Stimulated activated CD4-positive, alpha-beta T cell treated with anti-CD3 and anti-CD28 coated beads, Interleukin-15, amount 100 ng/mL, for 1 hour (primary cell): ENCODE measurements at places on chromosomes 1 and 21.
A peak's percentile ranks its signal among the peaks of the same experiment; 100 is the strongest.

DNA sequence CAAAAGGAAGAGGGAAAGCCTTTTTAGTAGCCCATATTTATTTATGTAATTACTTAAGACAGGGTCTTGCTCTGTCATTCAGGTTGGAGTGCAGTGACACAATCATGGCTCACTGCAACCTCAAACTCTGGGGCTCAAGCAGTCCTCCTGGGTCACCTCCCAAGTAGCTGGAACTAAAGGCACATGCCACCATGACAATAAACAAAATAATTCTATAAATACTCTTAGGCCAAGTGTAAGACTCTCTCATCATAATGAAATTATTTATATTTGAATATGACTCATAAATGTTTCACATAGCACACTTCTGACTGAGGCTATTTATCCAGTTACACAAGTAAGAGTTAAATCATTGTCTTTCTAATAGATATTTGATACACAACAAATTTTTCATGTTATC is 314.7 kb downstream of the AMY1C start:
- no peak for DNase-seq

GRCh38 chr1:36528361-36529349 is 45.9 kb upstream of the CSF3R start:
- no peak for DNase-seq

- DNase-seq: no peak
Observed at GRCh38 chr1:31943546-31944184, 5.5 kb upstream of the PTP4A2 start.

DNA sequence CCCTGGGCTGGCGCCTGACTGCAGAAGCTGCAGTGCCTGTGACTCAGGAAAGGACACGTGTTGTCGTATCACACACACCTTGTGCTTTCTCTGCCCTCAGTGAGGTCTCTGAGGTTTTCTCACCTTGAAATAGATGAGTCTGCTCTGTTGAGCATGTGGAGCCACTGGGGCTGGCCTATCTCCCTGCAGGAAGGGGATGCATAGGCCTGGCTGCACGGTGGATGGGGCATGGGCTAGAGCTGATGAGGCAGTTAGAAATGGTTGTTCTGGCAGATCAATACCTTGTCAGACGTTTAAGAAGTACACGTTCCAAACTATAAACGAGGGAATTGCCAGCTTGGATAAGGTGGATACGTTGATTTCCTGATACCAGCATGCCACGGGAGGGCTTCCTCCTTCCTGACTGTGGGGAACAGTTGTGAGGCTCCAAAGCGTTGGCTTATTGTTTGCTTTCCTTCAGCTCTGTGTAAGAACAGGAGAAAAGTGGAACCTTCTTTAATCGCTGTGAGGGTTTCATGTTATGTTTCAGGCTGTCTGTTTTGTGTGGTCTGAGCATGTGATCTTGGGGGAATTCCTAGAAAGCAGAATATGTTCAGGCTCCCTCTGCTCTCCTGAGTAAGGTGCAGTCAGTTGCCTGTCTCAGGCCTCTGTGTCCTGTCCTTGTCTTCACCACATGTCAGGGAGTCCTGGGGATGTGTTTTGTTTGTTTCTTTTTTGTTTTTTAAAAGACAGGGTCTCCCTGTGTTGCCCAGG is 44.8 kb downstream of the PCNT start:
- no peak for DNase-seq

DNA sequence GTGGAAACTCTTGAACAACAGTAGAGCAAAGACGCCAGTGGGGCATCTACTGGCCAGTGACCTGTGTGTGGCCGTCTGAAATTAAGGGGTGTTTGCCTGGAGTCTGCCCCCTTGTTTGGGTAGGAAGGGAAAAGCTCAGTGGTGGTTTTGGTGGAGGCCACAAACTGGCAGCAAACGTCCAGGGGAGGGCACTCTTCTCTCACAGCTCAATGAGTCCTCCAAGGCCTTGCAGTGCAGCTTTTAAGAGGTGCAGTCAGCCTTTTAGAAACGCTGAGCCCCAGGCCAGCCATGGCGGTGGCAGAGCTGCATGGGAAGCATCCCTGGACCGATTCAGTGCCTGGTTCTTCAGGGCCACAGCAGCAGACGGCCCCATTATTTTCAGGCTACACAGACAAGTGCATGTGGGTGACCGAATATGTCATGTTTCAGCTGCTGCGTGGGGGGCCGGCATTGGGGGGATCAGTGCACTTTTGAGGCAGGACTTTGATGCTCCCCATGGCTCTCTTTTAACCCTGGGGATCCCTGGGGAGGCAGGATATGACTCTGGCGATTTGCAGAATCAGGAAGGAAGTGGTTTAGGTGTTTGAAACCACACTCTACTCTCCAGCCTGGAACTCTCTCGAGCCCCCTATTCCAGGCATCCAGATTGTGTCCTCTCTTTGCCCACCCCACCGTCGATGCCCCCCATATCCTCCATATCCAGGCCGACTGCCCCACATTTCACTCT is 414.0 kb downstream of the PRDM2 start:
- no peak for DNase-seq

DNA sequence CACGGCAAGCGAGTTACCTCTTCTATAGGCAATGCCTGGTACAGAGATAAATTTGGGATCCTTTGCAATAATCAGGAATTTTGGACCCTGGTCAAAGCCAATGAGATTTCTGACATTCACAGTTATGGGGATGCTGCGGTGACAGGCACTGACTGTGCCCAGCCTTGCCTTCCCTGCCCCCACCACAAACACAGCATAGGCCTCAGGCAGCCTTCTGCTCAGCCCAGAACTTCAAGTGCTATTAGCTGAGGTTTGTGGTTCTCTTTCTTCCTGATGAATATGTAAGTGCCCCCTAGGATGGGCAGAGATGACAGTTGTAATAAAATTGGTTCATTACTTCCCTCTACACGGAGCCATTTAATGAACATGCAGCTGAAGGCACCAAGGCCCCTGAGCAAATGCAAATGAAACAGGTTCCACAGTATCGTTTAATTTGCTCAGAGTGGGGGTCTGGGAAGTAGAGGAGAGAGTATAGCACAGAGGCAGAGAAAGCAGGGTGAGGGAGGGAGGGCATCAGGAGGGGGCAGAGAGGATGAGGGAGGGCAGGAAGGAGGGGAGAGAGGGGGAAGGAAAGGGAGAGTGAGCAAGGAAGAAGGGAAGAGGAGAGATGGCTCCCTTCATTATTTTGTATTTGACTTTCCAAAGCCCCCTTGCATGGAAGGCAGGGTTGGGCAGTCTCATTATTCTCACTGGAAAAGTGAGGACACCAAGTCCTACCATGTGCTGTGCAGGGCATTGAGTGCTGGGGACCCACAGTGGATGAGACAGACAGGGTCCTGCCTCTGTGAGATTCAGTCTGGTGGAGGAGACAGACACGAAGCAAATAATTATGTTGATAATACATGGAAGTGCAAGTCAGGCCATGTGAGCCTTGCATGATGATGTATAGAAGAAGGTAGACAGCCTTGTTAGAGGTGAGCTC is 513.0 kb downstream of the PTPRU start:
- no peak for DNase-seq

DNA sequence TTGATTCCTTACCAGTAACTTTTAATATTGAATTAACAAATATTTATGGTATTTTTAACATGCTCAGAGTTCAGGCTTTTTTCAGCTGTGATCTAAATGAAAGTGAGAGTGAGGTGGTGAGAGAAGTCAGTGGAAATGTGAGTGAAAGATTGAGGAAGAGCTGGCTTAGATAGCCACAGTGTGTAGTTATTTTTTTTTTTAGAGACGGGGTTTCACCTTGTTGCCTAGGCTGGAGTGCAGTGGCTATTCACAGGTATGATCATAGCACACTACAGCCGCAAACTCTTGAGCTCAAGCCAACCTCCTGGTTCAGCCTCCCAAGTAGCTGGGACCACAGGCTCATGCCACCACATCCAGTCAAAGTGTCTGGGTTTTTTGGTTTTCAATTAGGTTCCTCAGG is 10.9 kb downstream of the RNF11 start:
- no peak for DNase-seq

GRCh38 chr21:41186755-41187536 is 19.0 kb downstream of the BACE2 start:
- DNase-seq: no peak

DNA sequence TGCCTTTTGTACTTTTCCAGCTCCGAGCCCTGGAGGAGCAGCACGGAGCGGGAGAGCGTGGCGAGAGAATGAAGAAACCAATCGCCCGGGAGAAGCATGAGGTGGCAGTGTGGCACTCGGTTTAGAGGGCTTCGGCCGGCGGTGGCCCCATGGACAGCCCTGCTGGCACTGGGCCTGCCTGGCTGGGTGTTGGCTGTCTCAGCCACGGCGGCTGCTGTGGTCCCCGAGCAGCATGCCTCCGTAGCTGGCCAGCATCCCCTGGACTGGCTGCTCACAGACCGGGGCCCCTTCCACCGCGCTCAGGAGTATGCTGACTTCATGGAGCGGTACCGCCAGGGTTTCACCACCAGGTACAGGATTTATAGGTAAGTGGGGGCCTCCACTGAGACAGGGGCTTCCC is 59.0 kb downstream of the BRINP2 start:
- no peak for DNase-seq

- DNase-seq: no peak
Observed at GRCh38 chr1:59357645-59358320, 60.9 kb downstream of the FGGY start.

- no peak for DNase-seq
Observed at GRCh38 chr1:22263359-22263758, 120.5 kb upstream of the WNT4 start.

- DNase-seq: no peak
Observed at GRCh38 chr1:29197590-29197924, 15.9 kb upstream of the SRSF4 start.

- no peak for DNase-seq
Observed at GRCh38 chr21:36904093-36904666, 62.3 kb downstream of the HLCS start.

- no peak for DNase-seq
Observed at GRCh38 chr21:20013851-20014250, 984.4 kb upstream of the NCAM2 start.

- DNase-seq: no peak
Observed at GRCh38 chr1:188240772-188241406, 1412.1 kb downstream of the PLA2G4A start.

DNA sequence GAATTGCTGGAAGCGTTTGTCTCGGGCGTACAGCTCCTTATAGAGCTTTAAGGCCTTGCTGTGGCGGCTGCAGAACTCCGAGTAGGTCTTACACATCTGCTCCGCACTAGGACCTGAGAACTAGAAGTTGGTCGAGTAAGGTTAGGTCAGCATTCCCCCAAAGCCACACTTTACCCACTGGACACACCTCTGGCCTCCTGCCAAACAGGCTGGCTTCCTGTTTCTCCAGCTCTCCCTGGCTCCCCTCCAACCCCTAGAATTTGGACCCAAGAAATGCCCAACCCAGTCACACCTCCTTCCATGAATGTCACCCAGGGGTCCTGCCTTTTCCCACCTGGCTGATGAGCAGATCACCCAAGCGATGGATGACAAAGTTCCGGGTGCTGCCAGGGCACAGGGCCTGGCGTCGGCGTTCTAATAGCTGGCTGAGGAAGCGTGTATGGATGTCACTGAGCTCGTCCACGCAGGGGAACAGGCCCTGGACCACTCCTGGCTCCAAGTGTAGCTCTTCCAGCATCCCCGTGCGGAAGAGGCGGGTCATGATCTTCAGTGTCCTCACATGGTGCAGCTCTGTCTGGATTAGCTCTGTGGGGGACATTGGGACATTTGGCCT is 15.6 kb downstream of the ARHGEF2 start:
- no peak for DNase-seq

- DNase-seq: no peak
Observed at GRCh38 chr1:206846487-206846886, 18.9 kb upstream of the IL20 start.

DNA sequence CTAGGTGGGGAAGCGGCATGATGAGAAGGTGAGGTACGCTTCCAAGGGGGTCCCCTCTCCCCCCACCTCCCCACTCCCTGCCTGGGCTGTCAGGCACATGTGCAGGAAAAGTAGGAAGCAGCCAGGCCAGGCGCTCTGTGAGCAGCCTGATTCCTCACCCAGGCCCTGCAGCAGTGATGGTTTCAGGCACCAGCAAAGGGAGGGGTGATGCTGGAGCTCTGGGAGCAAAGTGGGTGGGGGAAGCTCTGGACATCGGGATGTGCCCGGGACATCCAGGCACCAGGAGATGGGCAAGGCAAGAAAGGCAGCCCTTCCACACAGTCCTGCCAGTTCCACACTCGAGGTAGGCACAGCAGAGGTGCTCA is 106.1 kb downstream of the CRYAA start:
- DNase-seq: no peak

- no peak for DNase-seq
Observed at GRCh38 chr1:8097908-8098307, 71.8 kb upstream of the ERRFI1 start.

DNA sequence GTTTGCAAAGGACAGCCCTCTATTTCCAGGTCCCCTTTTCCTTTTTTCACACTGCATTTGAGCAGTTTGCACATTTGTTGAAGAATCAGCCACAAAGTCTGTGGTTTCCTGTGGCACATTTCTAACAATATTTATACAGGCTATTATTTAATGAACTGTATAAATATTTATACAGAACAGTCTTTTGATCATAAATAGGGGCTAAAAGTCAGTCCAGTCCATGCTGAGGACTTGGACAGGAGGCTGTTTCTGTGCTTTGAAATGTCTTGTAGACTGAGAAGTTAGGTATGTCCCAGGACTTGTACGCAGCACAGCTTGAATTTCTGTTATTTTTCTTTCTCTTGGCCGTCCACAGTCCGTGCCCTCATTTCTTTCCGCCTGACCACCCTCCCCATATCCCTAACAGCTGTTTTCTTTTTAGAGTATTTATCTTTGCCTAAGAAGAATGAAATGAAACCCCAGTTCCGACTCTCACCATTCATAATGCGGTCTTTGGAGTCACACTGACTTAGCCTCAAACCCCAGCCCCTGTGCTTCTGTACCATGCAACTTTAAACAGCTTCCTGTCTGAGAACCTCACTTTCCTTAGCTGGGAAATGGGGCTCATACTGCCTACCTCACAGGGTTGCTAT is 19.7 kb downstream of the FGGY start:
- no peak for DNase-seq

- DNase-seq: no peak
Observed at GRCh38 chr21:39713905-39714304, 31.1 kb upstream of the IGSF5 start.

DNA sequence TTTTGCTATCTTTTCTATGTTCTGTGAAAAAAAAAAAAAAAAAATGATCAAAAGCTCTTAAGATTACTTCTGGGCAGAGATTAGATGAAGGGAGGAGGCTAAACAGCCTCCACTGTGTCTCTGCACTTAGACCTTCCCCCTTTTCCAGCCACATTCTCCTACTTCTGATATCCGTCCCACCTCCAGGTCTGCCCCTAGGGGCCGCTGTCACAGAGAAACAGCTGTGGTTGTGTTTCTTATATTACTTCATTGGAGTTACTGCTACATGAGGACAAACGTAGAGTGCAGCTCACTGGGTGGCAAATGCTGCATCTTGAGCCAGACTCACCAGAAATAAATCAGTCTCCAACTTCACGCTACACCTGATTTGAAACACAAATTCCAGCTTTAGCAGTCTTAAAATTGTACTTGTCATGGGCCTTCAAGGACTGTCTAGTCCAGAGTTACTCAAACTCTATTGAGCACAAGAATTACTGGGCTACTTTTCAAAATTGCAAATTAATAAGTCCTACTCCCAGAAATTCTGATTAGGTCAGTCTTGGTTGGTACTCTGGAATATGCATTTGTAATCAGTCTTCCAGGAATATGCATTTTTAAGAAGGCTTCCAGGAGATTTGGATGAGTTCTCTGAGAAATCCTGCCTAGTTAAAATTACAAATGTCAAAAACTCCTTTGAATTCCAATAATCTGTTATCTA is 125.2 kb upstream of the PTBP2 start:
- DNase-seq: peak; percentile 1
